ENCODE measurements at places on chromosomes 3 and 15. TPM values are rescaled to one million over a fixed set of nuclear protein-coding genes. Genes with fewer than 3 reads are reported as not detected.

- no peaks in the 10 kb centered on the region for H3K4me1 ChIP-seq
- H3K4me3 ChIP-seq = no peak overlapping the region
- H3K27ac ChIP-seq = no peak overlapping the region
- H3K36me3 ChIP-seq = no peaks in the 10 kb centered on the region
- no peaks in the 10 kb centered on the region for H3K27me3 ChIP-seq
These were observed 75.0 kb downstream of the MAGEF1 start for GRCh38 chr3:184636741-184637316.

GRCh38 chr3:32681811-32682210 is 3.2 kb upstream of the CNOT10 start:
- no peak overlapping the region for H3K27ac ChIP-seq
- DNase-seq = no peak
- peaks cover 13% of the 10 kb centered on the region for H3K4me1 ChIP-seq
- no peaks in the 10 kb centered on the region for H3K36me3 ChIP-seq
- H3K27me3 ChIP-seq = no peaks in the 10 kb centered on the region

DNA sequence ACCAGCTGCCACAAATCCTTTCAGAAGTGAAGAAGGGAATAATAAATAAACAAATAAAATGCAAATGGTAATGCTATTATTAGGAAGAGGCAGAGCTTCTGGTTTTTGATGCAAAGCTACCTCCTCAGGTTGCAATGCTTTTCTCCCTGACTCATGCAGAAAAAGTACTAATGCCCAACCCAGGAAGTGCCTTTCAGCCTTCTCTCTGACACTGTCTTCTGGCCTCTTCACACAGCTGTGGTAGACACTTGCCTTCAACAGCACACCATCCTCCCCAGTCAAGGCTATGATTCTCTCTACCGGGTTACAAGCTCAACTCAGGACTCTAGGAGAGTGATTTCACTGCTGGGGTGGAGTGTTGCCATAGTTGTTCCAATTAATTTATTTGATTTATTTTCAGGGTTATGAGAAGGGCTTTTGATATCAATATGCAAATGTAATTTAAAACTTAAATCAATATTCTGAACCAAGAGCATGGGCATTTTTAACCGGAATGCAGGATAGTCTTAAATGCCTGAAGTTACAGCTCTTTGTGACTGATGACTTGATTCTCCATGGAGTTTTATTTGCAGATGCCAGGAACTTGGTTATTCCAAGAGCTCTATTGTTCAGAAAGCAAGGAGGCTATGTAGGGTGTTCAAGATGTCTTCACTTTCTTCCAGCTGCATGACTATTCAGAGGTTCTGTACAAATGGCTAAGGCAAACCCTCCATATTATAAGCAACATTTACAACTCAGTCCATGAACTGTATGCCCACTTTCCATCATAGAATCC is 27.1 kb upstream of the GALNT15 start:
- H3K36me3 ChIP-seq = no peaks in the 10 kb centered on the region
- no peak for DNase-seq
- no peak overlapping the region for H3K27ac ChIP-seq
- no peak overlapping the region for H3K4me3 ChIP-seq
- H3K4me1 ChIP-seq = no peaks in the 10 kb centered on the region

DNA sequence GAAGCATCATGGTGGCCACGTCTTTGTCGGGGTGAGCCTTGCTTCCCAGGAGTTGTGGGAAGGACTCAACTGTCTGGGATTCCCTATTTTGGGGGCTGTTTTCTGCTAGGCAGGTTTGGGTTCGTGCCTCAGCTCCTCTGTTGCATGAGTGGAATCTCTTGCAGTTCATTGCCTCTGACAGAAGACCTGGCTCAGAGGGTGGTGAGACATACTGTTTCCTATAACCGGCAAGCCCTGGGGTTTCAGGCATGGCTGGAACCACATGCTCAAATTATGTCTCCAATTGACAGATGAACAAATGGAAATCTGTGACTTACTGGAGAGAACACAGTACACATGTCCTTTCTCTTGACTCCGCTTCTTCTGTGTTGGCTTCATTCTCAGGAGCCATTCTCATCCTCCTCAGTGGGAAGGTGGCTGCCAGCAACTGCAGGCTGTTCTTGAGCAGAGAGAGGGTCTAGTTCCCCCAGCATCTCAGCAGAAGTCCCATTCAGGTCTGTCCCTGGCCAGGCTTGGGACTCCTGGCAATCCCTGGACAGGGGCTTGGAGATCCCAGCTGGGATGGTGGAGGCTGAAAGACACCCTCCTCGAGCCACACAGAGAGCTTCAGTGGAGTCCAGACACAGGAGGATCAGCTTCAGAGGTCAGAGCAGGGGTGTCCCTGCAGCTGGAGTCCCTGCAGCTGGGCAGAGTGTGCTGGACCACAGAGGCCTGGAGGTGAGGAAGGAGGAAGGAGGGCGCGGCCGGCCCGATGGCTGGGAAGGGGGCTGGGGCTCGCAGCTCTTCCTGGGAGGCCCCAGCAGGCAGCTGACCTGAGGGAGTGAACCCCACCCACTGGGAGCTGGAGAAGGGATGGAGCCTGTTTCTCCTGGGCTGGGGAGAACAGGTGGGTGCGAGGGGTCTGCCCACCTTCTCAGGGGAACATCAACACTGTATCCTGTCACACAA is 97.6 kb downstream of the LSM3 start:
- H3K4me3 ChIP-seq = no peak overlapping the region
- peaks cover 5% of the 10 kb centered on the region for H3K27me3 ChIP-seq
- DNase-seq = no peak
- no peaks in the 10 kb centered on the region for H3K4me1 ChIP-seq
- H3K27ac ChIP-seq = no peak overlapping the region
- H3K36me3 ChIP-seq = no peaks in the 10 kb centered on the region

The HRH1 gene
- total RNA-seq = 1.3 TPM

All from liver (tissue), 10 donors.